ENCODE measurements at places on chromosomes 6 and 20. TPM values are rescaled to one million over a fixed set of nuclear protein-coding genes. Genes with fewer than 3 reads are reported as not detected.
A peak's percentile ranks its signal among the peaks of the same experiment; 100 is the strongest.

Gene LY6G6F
- total RNA-seq, result not detected

Gene YIPF3
- 33.9 TPM for total RNA-seq

Gene ATAT1
- 7.5 TPM for total RNA-seq

Gene EDN1
- total RNA-seq, result not detected

Gene GNAS
- 703 TPM for total RNA-seq

Gene NANP
- 7.6 TPM for total RNA-seq

Gene BPIFB1
- not detected for total RNA-seq

GRCh38 chr6:127550403-127550802, 26.6 kb upstream of the C6orf58 start:
- no peaks in the 10 kb centered on the region for H3K36me3 ChIP-seq
- no peak overlapping the region for H3K27ac ChIP-seq
- DNase-seq, result no peak
- no peaks in the 10 kb centered on the region for H3K4me1 ChIP-seq
- H3K27me3 ChIP-seq, result peaks cover 14% of the 10 kb centered on the region

DNA sequence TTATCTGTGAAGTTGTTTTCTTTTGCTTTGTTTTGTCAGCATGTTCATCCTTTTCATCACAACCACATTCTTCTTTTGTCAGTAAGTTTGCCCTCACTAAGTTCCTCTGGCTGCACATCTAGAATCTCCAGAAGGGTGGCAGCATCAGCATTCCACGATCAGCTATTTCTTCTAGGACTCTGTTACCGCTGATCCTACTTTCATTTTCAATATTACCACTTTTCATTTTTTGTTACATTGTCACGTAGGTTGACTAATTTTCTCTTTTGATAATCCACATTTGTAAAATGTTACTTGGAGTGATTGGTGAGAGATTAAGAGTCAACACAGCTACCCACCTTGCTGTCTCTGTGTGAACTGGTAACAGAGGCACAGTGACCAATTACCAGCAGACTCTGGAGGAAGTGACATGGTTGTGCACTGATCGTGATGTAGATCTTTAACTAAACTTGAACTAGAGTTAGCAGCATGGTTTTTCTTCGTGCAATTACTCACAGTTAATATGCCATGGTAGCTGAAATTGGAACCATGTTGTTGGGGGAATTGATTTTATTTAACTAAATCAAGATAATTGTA, 307.9 kb upstream of the SLC35B3 start:
- no peak overlapping the region for H3K27ac ChIP-seq
- peaks cover 9% of the 10 kb centered on the region for H3K4me1 ChIP-seq
- peak overlapping the region; percentile 66 for H3K4me3 ChIP-seq
- no peaks in the 10 kb centered on the region for H3K27me3 ChIP-seq

DNA sequence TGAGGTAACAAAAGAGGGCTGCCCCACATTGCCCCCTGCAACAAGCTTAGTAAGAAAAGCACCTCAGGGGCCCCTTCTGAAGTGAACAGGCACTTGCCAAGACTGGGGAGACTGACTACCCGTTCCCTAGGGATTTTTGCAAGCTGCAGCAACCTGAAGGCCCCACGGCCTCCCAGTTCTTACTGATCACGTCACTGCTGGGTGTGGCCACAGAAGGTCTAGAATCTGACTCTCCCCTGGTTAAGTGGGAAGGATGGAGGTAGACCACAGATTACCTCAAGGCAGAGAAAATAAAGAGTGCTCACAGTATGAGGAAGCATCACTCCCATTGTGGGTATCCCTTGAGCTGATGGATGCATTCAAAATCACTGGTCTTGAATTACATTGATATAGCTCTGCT, 201.5 kb upstream of the KCNQ5 start:
- no peak overlapping the region for H3K4me3 ChIP-seq
- no peak overlapping the region for H3K27ac ChIP-seq
- H3K36me3 ChIP-seq, result no peaks in the 10 kb centered on the region
- no peak for DNase-seq
- H3K27me3 ChIP-seq, result peaks cover 5% of the 10 kb centered on the region

DNA sequence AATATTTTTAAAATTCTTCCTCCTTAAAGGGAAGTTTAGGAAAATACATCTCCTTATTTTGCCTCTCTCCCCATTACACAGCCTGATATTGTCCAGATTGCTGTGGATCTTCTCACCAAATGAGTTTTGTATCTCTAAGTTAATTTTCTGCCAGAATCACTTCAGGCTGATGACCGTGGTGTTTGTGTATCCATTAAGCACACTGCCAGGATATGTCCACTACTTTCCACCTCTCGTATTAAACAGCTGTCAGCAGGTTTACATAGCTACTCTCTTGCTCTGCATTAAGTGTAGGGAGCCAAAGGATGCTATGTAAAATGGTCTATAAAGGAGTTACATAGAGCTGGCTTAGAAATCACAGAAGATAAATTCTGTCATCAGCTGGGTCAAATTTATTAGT, 201.1 kb downstream of the ZFAND3 start:
- peaks cover 3% of the 10 kb centered on the region for H3K36me3 ChIP-seq
- no peak for DNase-seq
- no peaks in the 10 kb centered on the region for H3K27me3 ChIP-seq
- H3K4me1 ChIP-seq, result peaks cover 26% of the 10 kb centered on the region
- no peak overlapping the region for H3K4me3 ChIP-seq

DNA sequence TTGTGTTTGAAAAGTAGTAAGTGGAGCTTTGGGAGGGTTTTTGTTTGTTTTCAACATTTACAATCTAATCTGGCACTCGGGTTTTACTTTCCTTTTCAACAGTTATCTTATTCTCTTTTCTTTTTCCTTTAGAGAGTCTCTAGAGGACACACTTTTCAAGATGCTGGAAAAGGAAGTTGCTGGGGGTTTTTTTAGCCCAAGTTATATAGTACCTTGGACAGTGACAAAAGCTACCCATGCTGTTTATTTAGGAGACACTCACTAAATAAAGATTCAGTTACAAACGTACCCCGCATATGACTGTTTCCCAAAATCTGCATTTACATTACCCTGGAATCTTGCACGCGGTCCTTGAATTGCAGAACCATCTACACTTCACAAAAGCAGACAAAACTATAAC, 78.8 kb downstream of the MAP7 start:
- H3K36me3 ChIP-seq, result no peaks in the 10 kb centered on the region
- H3K27me3 ChIP-seq, result peaks cover 5% of the 10 kb centered on the region
- H3K4me3 ChIP-seq, result no peak overlapping the region

- no peak for DNase-seq
- H3K27me3 ChIP-seq, result peaks cover 12% of the 10 kb centered on the region
- H3K4me3 ChIP-seq, result no peak within 1 kb of the TSS
- no peaks in the 10 kb centered on the region for H3K36me3 ChIP-seq
- H3K4me1 ChIP-seq, result peaks cover 65% of the 10 kb centered on the region
- no peak within 1 kb of the TSS for H3K27ac ChIP-seq
Observed at GRCh38 chr6:154356690-154357089, at the start of gene IPCEF1. Gene IPCEF1, minus strand, starts transcription at chr6:154356803. Its CDS starts 90,856 bp downstream, at chr6:154265947.

DNA sequence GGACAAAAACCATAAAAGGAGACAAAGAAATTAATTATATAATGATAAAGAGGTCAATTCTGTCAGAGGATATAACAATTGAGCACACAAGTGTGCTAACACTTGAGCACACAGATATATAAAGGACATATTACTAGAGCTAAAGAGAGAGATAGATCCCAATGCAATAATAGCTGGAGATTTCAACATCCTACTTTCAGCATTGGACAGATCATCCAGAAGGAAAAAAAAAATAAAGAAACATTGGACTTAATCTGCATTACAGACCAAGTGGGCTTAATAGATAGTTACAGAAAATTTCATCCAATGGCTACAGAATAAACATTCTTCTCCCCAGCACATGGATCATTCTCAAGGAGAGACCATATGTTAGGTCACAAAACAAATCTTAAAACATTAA, 9.9 kb downstream of the VNN1 start:
- no peaks in the 10 kb centered on the region for H3K4me1 ChIP-seq
- H3K36me3 ChIP-seq, result no peaks in the 10 kb centered on the region
- H3K27ac ChIP-seq, result no peak overlapping the region
- H3K4me3 ChIP-seq, result no peak overlapping the region
- DNase-seq, result no peak
- H3K27me3 ChIP-seq, result peaks cover 27% of the 10 kb centered on the region

GRCh38 chr6:16600026-16600425, 161.2 kb downstream of the ATXN1 start:
- H3K36me3 ChIP-seq, result peaks cover 34% of the 10 kb centered on the region
- peaks cover 46% of the 10 kb centered on the region for H3K4me1 ChIP-seq

GRCh38 chr6:149915970-149916865, 6.7 kb downstream of the RAET1G start:
- no peaks in the 10 kb centered on the region for H3K4me1 ChIP-seq
- no peak overlapping the region for H3K27ac ChIP-seq
- H3K36me3 ChIP-seq, result no peaks in the 10 kb centered on the region

GRCh38 chr6:31538805-31539400, 2.9 kb downstream of the DDX39B start:
- no peaks in the 10 kb centered on the region for H3K27me3 ChIP-seq
- DNase-seq, result peak; percentile 29
- H3K4me3 ChIP-seq, result peak overlapping the region; percentile 81

Measured in activated CD8-positive, alpha-beta T cell treated with anti-CD3 and anti-CD28 coated beads for 36 hours (primary cell).